ENCODE measurements at places on chromosomes 7 and 10.

DNA sequence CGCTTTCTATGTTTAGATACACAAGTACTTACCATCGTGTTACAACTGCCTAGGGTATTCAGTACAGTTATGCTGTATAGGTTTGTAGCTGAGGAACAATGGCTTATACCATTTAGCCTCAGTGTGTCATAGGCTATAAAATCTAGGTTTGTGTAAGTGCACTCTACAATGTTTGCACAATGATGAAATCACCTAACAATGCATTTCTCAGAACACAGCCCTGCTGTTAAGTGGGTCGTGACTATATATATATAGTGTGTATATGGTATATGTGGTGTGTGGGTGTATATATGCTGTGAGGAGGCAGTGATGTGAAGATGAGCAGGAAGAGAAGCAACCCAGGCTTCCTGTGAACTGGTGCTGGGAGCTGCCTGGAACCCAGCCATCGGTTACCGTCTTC is 65.6 kb upstream of the MKI67 start:
- DNase-seq = no peak

DNA sequence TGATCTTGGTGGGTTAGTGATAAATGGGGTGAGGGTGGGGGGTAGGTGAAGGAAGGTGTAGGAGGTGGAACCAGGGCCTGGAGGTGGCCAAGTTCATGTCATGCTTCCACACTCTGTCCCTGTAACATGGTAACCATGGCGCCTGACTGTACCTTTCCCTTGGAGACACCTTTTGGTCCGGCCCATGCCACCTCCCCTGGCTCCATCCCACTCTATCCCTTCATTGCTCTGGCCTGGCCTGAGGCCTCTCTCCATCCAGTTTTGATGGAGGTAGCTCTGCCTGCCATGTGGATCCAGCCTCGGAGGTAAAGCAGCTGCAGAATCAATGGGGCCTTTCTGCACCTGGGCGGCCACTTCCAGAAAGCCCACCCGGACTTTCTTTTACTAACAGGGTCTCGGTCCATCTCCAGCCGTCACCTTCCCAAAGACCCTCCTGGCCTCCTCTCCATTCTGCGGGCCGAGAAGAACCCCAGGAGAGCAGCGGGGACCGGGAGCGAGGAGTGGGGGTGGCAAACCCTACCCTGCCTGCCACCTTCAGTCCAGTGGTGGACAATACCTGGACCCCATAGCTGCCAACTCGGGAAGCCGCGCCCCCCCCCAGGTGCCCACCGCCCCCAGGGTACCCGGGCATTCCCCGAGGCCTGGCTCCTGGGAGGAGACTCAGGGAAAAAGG is 504 bp upstream of the TRRAP start:
- no peak for DNase-seq

- no peak for DNase-seq
Measured at GRCh38 chr10:120508393-120508792, 51.4 kb downstream of the PLPP4 start.

DNA sequence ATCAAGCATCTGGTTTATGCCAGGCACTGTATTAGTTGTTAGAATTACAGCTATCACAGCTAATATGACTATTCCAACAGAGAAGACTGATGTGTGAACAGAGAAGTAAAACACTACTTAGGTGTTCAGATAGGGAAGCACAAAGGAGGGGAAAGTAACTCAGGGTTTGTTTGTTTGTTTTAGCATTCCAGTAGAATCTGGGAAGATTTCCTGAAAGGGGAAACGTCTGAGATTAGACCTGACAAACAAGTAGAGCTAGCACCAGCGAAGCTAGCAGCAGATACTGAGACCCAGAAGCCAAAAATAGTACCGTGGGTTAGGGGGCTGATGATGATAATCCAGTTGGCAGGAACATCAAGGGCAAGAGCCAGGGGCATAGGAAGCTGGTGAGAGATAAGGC is 28.8 kb upstream of the KLHL7 start:
- DNase-seq = no peak

- no peak for DNase-seq
Measured at GRCh38 chr7:21642422-21642821, 99.6 kb downstream of the DNAH11 start.

- no peak for DNase-seq
Measured at GRCh38 chr10:118210276-118210675, 131.8 kb downstream of the FAM204A start.

- DNase-seq = peak; percentile 24
Measured at GRCh38 chr7:135558337-135558767, 635 bp downstream of the NUP205 start.

DNA sequence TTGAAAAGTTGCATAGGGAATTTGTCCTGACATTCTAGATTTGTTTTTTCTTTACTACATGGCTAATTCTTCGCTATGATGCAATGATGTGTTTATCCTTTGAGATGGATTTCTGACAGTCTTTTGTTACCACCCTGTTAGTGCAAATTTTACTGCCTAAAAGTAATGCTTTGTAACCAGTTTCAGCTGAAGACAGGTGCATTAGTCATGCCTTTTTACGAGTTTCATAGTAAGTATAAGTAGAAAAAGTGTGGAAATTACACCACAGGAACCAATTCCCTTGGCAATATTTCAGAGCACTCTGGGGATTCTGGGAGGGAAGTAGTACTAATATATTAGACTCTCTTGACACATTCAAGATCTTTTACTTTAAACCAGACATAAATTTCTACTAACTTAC is 257.8 kb upstream of the DKK1 start:
- no peak for DNase-seq

DNA sequence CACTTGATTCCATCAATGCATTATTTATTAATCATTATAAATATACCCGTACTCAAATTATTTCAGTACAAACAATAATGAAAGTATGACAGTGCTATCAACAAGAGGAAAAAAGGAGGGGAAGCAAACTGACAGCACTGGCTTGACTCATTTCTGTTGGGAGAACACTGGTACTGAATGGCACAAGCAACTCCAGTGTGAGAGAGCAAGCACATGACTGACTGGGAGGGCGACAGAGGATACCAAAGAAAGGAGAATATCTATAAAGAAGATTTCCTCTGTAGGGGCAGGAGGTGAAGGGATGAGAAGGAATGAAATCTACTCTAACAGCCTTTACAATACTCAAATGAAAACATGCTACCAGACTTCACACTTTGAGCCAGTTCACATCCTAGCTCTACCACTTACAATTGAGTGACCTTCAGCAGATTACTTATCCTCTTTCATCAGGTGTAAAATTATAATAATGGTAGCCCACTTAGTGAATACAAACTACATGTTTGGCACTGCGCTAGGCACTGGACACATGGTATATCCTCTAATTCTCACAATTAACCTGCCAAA is 1.5 kb downstream of the USP54 start:
- no peak for DNase-seq

DNA sequence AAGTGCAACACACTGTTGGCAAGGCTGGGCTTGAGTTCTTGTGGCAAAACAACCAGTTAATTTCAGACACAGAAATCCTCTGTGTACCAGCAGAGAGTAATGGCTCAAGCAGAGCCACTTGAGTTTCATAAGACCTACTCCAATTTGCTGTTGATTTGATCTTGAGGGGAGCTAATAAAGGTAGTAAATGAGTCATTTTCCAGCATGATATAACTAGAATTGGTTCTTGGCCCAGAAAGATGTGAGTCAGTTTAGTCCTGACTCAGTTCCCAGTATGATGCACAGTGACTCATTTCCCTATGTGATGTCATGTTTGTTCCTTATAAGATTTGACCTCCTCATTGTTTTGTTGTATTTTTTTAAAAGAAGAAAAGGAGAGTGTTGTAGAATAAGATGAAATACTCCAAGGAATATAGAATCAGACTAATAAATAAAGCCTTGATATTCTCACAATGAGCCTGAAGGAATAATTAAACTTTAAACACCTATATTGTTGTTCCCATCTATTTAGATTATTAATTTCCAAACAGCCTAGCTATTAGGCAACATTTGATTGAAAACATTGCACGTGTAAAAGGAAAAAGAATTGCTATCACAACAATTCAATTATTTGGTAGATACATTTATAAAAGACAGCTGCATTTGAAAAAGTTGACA is 186.2 kb downstream of the REEP3 start:
- DNase-seq = no peak

DNA sequence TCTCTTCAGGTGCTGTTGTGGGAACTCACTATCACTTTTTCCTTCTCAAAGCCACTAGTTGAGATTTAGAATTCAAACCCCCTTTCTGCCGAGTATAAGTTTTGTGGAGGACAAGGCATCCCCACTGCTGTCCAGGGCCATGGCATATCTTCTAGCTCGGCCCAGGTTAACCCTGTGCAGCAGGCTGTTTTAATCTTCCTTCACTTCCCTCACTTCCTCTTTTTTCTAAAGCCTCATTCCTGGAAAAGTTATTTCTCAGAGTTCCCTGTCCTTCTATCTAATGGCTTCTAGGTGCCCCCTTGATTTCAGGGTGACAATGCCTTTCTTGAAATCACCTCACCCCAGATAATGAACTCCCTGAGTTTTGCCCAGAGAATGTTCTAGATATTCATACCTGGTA is 222.3 kb downstream of the SNX10 start:
- DNase-seq = no peak

DNA sequence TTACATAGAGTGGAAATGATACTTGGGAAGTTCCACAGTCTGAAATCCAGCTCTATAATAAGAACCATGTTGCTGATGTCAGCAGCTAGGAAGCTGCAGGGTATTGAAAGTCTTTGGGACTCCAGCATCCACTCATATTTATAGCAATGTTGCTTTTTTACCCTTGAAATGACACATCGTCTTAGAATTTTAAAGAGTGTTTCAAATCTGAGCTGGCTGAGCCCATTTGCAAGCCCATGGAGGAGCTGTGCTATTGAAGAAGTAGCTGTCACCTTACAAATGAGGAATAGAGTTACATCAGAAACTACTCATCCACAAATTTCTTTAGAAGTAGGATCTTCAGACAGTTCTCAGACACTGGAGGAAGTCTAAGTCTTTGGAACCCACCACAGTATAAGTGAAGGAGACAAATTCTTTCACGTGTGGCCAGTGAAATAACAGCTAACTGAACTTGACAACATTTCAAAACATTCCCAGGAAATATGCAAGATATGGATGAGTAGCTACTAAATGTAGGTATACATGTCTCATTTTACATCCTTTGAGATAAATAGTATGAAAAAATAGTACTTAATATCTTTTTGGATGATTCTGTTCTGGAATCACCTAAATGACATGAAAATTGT is 203.6 kb downstream of the ZNF365 start:
- DNase-seq = no peak

- DNase-seq = no peak
Measured at GRCh38 chr7:26497801-26498596, 206.3 kb downstream of the SNX10 start.

DNA sequence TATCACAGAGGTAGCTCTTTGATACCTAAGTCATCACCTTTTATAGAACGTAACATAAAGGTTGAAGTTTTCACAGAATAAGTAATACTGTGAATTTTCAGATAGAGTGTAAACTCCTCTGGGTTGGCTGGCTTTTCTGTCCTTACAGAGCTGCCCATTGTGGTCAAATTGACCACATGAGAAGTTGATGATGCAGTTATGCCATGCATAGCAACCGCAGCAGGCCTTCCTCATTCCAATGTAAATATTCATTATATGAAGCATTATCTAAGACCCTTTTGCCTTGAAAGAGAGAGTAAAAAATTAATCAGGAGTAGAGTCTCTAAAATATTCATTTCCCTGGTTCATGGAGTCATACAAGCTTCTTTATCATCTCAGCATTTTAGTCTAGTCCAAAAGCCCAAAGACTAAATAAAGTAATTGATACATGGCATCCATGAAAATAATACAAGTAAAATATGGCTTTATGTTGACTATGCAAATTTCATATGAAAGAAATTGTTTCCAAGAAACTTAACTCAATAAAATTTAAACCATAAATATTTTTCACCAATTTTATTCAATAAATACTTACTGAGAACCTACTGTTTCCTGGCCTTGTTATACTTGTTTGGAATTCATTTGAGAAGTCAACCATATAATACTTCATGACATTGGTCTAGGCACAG is 516.4 kb downstream of the PCDH15 start:
- no peak for DNase-seq

- DNase-seq = no peak
Measured at GRCh38 chr7:23247603-23248335, 1.2 kb downstream of the GPNMB start.

Data from NCI-H187 treated with DMSO at 0.1 percent for 48 hours (cell line).